ENCODE measurements at places on chromosomes 13 and 19.

GRCh38 chr13:21216332-21216731, 39.9 kb downstream of the MRPL57 start:
- DNase-seq: no peak

GRCh38 chr13:46492946-46493345, 60.0 kb upstream of the LRCH1 start:
- DNase-seq: no peak

DNA sequence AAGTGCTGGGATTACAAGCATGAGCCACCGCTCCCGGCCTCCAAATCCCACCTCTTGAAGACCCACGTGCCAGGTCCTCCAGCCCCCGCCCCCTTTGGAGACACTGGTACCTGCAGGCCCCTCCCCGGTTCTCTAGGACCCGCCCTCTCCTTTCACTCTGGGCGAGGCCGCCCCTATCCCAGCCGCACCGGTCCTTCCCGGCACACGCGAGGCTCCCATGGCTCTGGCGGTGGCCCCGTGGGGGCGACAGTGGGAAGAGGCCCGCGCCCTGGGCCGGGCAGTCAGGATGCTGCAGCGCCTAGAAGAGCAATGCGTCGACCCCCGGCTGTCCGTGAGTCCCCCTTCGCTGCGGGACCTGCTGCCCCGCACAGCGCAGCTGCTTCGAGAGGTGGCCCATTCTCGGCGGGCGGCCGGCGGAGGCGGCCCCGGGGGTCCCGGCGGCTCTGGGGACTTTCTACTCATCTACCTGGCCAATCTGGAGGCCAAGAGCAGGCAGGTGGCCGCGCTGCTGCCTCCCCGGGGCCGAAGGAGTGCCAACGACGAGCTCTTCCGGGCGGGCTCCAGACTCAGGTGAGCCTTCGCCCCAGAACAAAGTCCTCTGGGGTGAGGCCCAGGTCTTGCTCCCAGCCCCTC, at the start of gene CBLC:
Gene CBLC, plus strand, starts transcription at position 176 of the 633 bp plus-strand sequence. Its CDS starts 42 bp downstream, at position 218.
- no peak for DNase-seq

DNA sequence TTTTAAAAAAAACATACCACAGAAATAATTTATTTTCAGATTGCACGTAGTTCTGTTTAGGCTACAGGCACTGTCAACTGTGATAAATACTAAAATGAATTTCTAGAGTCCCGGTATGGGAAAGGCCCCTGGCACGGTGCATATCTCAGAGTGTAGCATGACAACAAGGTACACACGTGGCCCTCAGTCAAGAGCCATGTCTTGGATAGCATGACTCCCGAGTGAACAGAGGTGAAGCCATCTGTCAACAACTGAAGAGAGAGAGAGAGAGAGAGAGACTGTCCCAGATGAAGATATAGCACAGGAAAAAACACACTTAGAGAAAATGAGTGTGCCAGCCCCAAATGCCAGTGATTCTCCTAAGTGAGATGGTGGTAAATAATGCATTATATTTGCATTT, 297.5 kb downstream of the MYO16 start:
- no peak for DNase-seq

- DNase-seq: no peak
Measured at GRCh38 chr19:43465468-43466120, at the start of gene LYPD3. LYPD3 (minus strand) TSS chr19:43465608; CDS start chr19:43465571, 37 bp downstream.

GRCh38 chr19:5677136-5677535, 3.2 kb downstream of the MICOS13 start:
- DNase-seq: no peak

- DNase-seq: no peak
Measured at GRCh38 chr13:39038569-39039030, 344 bp downstream of the NHLRC3 start.

- no peak for DNase-seq
Measured at GRCh38 chr13:20366056-20366455, 133.9 kb upstream of the GJB6 start.

- no peak for DNase-seq
Measured at GRCh38 chr13:102854675-102855074, 8.8 kb downstream of the ERCC5 start.

GRCh38 chr13:62444805-62445204, 1029.2 kb upstream of the PCDH20 start:
- DNase-seq: no peak

DNA sequence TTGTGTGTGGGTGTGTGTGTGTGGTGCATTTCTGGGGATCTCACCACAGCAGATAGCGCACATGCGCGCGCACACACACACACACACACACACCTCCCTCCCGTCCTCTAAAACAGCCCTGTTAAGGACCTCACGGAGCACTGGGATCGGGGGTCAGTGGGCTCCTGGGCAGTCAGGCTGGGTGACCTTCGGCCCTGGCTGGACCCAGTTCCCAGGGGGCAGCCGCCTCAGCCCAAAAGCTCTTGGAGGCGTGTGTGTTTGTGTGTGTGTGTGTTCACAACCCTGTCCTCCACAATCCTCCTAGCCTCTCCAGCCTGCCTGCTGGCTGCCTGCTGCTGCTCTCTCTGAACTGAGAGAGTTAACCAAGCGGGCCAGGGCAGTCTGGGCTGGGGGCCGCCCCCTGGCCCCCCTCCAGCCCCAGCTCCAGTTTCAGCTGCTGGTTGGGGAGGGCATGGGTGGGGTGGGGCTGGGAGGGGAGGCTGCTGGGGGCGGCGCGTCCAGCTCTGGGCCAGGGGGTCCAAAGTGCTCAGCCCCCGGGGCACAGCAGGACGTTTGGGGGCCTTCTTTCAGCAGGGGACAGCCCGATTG, at the start of gene FXYD1:
Gene FXYD1, plus strand, starts transcription at position 520 of the 588 bp plus-strand sequence. CDS start 1,256 bp downstream, outside the sequence.
- DNase-seq: no peak

DNA sequence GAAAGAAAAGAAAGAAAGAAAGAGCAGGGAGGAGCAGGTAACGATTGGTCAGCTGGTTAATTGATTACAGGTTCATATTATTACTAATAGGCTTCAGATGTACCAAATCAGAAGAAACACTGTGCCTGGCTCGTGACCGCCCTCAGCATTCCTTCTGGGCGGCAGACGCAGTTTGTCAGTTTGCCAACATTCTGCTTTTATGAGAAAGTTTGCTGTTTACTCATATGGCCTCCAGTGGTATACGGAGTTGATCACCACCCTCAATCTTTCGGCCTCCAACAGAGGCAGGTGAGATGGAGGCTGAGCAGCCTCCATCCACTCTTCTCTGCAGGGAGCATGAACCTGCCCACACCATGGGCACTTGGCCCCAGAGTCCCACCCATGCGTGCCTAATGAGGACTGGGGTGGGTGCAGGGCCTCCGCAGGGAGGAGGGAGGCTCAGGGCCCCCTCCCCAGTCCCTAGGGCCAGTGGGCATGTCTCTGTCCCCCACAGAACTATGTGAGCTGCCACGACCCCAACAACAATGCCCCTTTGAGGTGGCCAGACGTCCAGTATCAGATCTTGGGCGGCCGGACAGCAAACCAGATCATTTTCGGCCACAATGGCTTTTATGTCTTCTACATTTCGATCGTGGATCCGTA, 8.8 kb downstream of the PRR22 start:
- no peak for DNase-seq

DNA sequence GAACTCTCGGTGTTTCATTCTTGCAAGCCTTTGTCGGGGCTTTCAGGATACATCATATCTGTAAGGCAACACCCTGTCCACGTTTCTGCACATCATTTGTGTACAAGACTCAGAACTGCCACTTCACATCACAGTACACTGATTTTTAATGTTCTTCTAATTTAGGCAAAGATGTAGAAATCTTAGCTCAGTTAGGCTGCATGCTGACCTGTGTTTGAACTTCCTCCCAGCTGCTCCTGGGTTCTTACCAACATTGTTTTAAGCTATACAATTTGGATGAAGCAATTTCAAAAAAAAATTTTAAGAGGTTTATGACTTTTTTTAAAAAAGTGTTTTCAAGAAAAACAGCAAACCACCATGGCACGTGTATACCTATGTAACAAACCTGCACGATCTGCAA, 1047.9 kb upstream of the SLC10A2 start:
- DNase-seq: no peak
